ENCODE measurements at places on chromosomes 7 and 10. TPM values are rescaled to one million over a fixed set of nuclear protein-coding genes. Genes with fewer than 3 reads are reported as not detected.

Gene ATP6V0A4
- not detected for total RNA-seq

DNA sequence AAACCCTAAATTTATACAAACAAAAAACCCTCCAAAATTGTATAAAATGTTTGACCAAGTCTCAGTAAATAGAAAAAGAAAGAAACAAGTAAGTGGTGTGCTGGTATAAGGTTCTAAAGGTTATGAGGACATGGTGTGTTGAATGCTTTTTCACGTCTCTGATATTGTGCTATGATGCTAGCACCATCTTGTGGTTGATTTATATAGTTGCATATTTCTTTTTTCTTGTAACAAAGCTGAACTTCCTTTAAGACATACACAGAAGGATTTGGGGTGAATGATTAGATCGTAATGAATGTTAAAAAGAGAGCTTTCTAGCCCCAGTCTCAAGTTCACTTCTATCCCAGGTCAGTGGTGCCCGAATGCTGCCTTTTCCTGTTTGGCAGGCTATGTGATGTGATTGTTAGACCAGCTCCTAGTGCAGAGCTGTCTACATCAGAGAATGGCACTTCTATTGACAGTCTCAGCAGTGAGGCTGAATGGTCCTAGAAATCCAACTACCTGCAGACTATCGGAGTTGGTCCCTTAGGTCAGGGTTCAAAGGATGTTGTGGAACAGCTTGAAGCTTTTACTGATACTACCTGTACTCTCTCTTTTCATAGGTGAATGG is 25.0 kb downstream of the VTI1A start:
- DNase-seq: no peak

DNA sequence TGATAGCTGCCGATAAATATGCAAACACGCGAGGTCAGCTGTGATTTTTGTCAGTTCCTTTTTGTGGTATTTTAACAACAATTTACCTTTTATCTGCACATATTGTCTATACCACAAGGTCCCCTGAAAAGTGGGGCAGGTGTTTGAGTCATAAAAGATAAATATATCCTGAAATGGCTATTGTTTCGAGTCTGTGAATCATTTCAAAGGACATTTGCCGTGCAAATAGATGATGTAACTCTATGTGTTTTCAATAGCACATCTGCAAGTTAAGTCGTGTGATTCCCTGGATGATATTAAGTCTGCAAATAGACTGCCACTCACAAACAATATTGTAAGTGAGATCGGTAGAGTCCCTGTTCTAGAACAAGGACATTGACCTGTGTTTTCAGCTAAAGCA is 193.0 kb upstream of the PITRM1 start:
- DNase-seq: no peak

- no peak for DNase-seq
These were observed 101.3 kb downstream of the SDHAF3 start for GRCh38 chr7:97218767-97219166.

DNA sequence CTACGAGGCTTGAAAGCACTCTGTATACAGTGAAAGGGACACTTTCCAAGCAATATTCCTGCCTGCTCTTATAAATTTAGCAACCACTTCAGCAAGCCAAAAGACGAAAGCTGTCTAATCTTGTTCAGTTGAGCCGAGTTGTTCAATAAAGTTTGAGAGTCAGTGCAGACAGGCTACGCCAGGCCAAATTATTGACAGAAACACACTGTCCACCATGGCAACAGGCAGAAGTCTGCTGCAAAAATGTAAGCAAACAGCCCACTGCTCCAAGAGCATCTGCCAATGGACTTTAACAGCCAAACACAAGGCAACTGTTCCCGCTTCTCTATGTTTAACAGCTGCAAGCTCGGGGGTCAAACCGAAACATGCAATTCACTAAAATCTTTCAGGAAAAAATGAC is 85.7 kb downstream of the GLI3 start:
- no peak for DNase-seq

Data from Right ventricle myocardium superior (tissue), 1 donor.